Small intestine (tissue), 16 donors: ENCODE measurements at places on chromosomes 1 and 21.
A peak's percentile ranks its signal among the peaks of the same experiment; 100 is the strongest.

- no peak for DNase-seq
Observed at GRCh38 chr1:153428073-153428638, 11.8 kb downstream of the S100A7A start.

- peak; percentile 61 for DNase-seq
Observed at GRCh38 chr1:201648066-201648906, 109.4 kb downstream of the NAV1 start.

DNA sequence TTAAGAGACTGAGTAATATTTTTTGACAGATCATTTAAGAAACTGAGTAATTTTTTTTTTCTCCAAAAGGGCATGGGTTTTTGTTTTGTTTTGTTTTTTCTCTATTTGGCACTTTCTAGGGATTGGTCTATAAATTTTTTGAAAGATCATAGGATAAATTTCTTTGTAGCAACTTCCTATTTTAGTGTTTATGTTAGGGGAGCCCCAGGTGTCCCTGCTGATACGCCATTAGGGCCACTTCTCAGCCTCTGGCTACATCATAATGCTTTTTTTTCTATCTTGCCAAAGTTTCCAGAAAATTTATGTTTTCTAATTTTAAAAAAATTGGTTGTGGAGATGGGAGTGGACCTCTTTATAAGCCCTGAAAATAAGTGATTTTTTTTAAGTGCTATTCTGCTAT lies 2.6 kb downstream of the GABPA start:
- no peak for DNase-seq

GRCh38 chr1:183548116-183548515 lies 42.1 kb downstream of the NCF2 start:
- DNase-seq: no peak

DNA sequence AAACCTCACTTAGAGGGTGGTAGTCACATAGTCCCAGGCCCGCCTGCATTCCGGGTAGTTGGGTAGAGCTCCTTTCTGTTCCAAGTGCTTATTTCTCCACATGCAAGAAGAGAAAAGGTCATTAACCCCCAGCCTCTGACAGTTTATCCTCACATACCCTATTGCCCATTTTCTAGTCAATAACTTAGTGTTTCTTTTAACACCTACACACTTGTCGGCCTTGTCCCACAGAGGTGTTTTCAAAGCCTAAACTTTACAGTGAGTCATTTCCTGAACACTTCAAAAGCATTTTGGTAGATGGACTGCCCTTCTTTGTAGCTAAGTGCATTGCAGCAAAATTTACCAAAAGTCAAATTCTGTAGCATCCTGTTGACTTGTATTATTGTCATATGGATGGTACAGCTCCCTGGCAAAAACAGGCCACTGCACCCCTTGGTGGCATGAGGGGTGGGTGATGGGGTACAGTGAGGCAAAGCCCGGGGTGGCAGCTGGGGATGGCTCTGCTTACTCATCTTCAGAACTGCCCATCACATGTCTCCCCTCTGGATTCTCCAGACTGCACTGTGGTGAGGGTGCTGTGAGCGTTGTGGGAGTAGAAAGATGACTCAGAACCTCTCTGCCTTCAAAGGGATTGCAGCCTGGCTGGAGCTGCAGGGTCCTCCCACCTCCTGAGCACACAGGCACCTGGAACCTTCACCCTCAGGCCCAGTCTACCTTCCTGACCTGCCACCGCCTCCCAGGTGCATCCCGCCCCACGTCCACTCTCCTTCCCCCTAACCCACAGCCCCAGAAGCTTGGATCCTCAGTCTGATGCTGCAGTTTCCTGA lies 45.8 kb upstream of the DMRTB1 start:
- no peak for DNase-seq

DNA sequence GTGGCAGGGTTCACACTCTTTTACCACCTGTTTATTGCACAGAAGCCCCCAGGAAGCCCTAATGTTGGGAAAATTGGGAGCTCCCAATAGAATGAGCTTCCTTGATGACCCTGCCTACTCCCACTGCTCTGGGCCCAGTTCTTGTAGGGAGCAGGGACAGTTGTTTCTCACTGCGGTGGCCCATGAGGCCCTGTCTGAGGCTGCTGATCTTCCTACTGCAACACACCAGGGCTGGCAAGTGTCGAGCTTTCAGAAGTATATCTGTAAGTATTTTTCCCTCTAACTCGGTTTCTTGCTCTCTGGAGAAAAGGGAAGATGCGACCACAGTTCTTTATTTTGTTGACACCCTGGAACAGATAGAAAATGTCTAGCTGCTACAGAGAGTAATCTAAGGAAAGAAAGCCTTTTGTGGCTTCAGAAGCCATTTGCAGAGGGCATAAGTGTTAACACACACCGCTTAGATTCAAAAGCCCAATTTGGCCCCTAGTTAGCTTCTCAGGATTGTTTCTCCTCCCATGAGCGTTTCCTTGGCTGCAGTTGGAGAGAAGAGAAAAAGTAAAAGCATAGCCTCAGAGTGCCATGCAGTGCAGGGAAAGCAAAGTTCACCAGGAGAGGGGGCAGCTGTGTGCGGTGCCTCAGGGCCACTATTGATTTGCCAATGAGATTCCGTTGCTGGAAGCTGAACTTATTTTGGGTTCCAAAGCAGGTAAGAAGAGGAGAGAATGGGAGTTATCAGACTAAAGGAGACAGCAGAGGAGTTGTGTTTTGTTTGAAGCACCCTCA lies 102.6 kb downstream of the SELENOF start:
- no peak for DNase-seq

DNA sequence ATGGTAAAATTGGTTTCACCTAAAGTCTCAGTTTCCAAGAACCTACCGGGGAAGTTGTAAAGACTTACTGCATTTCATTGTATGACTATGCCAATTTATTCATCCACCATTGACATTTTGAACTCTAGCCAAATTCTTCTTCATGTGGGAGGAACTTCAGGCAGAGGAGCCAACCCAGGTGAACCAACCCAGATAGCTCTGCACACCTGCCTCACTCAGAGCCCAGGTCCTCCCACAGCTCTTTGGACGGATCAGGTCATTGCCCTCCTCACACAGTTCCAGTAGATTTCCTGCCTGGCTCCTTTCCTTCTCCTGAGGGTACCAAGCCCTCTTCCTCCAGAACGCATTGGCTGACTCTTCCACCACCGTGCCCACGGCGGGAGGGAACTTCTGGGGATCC lies 121.7 kb downstream of the DTL start:
- DNase-seq: peak; percentile 81

DNA sequence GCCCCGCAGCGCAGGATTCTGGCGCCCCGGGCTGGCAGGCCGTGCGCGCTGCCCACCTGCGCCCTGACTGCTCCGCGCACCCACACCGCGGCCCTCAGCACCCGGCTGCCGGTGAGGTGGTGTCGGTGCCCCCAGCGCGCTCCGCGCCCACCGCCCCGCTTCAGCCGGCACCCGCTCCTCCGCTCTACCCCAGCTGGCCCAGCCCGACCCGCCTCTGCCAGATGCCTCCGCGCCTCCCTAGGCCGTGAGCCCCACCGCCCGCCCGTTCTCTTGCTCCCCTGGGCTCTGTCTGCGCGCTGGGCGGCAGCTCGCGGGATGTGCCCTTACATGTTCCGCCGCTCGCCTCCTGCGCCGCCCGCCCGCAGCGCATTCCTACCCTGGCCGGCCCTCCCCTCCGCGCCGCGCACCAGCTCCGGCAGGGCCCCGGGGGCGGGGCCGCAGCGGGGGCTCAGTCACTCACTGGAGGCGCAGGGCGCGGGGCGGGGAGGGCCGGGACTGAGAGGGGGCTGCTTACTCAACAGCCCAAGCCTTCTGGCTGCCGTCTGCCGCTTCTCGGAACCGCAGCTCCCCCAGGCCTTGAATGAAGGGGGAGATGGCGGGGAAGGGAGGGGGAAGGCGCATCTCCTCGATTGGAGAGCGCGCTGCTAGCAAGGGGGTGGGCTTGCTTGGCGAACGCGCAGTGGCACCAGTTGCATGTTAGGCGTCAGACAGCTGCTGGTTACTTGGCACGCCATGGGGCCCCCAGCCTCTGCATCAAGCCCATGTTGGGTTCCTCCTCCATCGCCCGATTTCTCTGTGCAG lies at the start of gene PHLDA3:
Gene PHLDA3, minus strand, starts transcription at position 345 of the 801 bp plus-strand sequence. CDS start 402 bp downstream, outside the sequence.
- peak; percentile 35 for DNase-seq

- DNase-seq: no peak
Observed at GRCh38 chr1:25854554-25854953, 4.7 kb downstream of the AUNIP start.

GRCh38 chr1:48903291-48903690 lies 126.6 kb upstream of the BEND5 start:
- DNase-seq: no peak

DNA sequence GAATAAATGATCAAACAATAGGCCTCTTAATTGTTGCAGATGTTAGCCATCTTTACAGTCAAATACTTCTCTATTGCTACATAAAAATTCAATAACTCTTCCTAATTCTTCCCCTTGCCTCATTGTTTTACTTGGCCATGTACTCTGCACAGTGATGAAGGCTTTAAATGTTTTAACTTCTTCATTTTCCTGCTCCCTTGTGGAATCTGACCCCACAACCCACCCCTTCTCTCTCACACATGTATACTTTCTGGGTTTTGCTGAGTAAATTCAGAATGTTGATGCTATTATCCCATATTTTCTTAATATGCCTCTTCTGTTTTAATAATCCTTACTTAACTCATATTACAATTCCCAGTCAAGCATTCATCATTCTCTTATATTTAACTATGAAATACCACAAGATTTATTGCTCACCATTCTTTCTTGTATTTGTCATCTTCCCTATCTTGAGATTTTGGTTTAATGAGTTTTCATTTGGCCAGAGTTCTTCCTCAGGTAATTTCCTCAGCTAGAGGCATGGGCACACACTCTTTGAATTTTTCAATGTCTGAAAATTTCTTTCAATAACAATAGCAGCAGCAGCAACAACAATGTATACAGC lies 327.8 kb upstream of the USP24 start:
- no peak for DNase-seq

GRCh38 chr1:218463194-218464156 lies 118.3 kb downstream of the TGFB2 start:
- DNase-seq: no peak

GRCh38 chr1:47693115-47693514 lies 255.3 kb downstream of the FOXD2 start:
- DNase-seq: no peak

- no peak for DNase-seq
Observed at GRCh38 chr1:47431534-47431933, 6.3 kb upstream of the FOXD2 start.

DNA sequence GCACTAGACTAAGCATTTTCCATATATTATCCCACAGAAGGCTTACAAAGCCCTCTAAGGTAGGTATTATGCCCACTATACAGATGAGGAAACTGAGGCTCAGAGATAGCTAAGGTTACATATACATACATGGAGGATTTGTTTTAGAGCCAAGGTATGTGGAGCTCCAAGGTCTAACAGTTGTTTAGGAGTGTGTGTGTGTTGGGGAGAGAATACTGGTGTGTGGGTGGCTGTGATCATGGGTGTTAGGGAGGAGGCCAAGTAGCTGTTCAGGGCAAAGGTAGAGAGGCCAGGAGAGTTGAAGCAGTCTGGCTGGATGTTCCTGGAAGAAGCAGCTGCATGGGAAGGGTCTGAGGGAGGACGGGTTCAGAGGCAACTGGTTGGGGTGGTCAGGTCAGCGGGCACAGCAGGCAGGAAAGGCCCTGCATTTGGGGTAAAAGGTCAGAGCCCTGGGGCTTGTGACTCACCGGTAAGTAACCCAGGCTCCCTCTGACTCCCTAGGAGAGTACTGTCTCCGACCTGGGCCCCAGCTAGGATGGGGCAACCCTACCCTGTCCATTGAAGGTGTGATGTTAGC lies 5.1 kb upstream of the LDLRAP1 start:
- DNase-seq: peak; percentile 74

- DNase-seq: no peak
Observed at GRCh38 chr1:206770531-206771337, at the start of gene IL19. IL19 (plus strand) TSS chr1:206770773; CDS start chr1:206836663, 65,890 bp downstream.

- DNase-seq: no peak
Observed at GRCh38 chr1:180227861-180228647, 2.0 kb upstream of the LHX4 start.

DNA sequence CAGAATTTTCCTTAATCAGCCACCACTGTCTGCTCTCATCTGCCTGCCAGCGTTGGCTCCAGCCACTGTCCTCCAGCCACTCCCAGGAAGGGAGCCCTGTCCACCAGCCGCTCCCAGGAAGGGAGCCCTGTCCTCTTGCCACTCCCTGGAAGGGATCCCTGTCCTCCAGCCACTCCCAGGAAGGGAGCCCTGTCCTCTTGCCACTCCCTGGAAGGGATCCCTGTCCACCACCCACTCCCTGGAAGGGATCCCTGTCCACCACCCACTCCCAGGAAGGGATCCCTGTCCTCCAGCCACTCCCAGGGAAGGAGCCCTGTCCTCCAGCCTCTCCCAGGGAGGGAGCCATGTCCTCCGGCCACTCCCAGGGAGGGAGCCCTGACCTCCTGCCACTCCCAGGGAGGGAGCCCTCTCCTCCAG lies 726.5 kb downstream of the PTPRU start:
- DNase-seq: no peak

DNA sequence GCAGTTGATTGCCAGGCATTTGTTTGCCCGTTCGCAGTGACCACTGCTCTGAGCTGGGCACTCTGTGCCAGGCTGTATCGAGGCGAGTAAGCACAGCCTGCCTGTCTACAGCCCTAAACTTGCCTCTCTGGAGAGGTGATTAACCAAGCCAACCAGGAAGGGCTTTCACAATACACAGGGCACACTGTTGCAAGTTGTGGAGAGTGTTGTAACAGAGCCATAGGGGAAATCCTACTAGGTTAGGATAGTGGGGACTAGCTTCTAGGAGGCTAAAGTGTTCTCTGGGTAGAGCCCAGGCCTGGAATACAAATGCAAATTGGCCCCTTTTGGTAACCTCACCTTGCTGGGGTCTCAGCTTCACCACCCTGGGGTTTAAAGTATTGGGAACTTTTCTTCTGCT lies 23.8 kb downstream of the PRDM2 start:
- DNase-seq: no peak

GRCh38 chr1:16300436-16300835 lies 51.8 kb downstream of the FBXO42 start:
- no peak for DNase-seq

DNA sequence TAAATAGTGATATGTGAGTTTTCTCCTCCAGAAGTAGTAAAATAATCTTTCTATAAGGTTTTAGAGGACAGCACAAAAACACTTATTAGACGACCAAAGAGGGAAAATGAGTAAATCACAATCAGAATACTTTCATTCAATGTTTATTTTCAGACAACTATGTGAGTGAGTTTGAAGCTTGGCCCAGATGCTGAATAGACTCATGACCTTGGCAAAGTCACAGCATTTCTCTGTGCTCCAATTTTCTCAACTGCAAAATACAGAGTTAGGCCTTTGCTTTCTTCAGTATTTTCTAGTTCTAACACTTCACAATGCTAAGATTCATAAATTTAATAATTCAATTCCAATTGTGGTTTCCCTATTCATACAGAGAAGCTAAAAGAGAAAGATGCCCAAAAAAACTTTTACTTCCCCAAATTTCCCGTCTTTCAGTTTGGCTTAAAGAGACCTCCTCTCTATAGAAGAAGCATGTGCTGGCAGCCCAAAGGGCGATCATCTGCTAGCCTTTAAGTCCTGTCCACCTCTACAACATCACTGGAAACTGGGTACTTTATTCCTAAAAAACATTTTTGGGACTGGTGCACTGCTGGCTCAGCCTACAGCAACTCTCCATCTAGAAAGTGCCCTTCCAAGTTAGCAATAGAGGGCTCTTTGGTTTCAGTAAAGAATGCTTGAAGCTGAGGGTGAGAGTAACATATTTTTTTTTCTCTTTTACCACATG lies 116.8 kb upstream of the GORAB start:
- DNase-seq: no peak
